GM20000 (cell line): ENCODE measurements at places on chromosomes 13 and 19.

DNA sequence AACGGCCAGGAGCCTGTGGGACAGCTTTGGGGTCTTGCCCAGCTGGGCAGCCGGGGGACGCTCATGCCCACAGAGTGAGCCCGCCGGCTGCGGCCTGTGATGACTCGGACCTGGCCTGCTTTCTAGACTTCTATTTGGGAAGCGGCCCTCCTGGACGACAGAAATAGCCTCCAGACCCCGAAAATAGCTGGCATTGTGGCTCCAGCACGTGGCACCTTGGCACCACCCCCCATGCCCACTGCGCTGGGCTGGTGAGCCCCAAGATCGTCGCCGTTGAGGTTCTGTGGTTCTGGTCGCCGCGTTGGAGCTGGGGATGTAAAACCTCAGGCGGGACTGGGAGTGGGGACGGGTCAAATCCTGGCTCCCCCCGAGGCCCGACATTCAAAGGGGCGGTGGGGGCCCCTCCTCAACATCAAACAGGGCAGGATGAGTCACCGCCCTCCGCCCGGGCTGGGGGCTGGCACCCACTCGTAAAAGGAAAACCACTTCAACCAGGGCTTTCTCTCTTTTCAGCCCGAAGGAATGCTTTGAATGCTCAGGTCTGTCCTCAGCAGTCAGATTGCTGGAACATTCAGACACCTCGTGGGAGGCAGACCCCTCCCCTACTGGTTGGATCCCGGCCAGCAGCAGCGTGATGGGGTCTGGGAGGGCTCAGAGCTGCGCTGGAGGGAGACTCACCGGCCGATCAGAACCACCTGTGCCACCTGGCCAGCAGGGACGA lies 42.1 kb downstream of the GADD45B start:
- DNase-seq = no peak

GRCh38 chr19:56156768-56157167 lies 15.7 kb downstream of the ZNF444 start:
- no peak for DNase-seq

- DNase-seq = no peak
These were observed 257.3 kb upstream of the MAB21L1 start for GRCh38 chr13:35733827-35734226.

DNA sequence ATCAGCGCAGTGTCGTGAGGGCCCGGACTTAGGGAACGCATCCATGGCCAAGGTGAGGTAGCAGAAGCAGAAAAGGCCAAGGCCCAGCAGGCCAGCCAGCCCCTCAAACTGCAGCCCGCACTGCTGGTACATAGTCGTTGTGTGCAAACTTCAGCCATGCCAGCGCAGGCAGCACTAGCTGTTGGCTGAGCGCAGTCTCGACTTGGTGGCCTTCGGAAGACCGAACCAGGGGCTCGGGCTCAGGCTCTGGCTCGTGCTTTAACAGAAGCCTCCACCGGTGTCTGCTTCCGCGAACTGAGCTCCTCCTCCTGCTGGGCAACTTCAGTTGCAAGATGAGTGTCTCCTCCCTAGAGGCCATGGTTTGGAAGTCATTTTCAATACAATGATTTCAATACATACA lies 157.5 kb downstream of the DNAJC15 start:
- no peak for DNase-seq

- DNase-seq = no peak
These were observed 365.6 kb upstream of the SLC10A2 start for GRCh38 chr13:103431856-103432255.

DNA sequence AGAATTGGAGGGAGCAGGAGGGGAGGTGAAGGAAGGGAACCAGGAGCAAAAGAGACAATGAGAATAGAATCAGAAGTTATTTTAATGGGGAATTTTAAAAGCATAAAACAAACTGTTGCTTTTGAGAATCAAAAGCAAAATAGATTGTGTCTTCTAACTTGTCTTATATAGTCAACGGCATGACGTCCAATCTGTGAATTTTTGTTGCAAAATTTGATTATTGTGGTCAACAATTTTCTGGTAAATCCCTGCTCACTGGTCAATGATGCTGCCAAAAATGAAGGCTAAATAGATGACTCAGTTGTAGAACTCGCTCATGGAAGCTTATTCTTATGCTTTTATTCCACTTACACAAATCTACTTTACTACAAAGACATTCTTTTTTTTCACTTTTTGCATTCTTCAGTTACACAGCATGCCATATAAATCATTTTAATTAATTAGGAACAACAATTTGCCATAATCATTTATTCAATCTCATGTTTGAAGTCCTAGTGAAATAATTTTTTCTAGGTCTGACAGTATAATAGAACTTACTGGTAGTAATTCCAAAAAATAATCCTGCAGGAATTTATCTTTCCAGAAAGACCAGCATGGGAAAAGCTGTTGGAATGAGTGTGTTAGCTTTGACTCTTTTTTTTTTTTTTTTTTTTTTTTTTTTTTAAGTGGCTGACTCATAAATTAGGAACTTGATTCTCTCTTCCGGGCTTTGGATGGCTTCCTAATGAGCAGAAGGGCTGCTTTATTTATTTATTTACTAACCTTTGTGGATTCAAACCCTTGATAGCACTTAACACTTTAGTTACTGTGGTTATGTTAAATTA lies 256.9 kb downstream of the SPRY2 start:
- no peak for DNase-seq

GRCh38 chr19:41535029-41535622 lies 40.8 kb upstream of the CEACAM21 start:
- DNase-seq = no peak

GRCh38 chr19:27858981-27859581 lies 1353.9 kb downstream of the UQCRFS1 start:
- DNase-seq = no peak

DNA sequence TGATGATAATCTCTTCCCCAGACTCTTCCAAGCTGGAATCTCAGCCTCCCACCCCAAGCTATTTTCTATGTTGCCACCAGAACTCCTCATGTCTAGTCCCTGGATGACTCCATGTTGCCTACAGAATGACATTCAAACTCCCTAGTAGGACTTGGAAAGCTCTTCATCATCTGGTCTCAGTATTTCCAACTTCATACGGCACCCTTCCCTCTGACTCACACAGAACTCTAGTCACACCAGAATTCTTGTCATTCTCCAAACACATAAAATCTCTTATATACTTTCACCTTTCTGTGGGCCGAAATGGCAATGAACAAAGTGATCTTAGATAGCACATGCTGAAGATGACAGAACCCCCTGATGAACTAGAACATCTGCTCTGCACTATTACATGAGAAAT lies 86.2 kb downstream of the CAB39L start:
- DNase-seq = no peak

DNA sequence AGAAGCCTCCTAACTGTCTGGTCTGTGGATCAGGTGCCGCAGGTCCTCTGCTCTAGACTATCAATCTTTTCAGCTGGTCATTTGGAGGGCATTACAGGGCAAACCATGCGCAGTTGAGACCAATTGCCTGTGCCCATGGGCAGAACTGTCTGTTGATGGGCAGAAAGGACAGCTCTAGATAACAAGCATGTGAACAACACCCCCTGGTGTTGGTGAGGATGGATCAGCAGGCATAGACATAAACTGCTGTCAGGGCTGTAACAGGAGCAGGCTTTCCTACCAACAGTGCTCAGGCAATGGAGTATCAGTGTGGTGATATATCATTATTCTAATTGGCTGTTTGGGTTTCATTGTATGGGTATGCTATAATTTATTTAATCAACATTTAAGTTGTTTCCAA lies 104.7 kb upstream of the KL start:
- DNase-seq = peak; percentile 64

DNA sequence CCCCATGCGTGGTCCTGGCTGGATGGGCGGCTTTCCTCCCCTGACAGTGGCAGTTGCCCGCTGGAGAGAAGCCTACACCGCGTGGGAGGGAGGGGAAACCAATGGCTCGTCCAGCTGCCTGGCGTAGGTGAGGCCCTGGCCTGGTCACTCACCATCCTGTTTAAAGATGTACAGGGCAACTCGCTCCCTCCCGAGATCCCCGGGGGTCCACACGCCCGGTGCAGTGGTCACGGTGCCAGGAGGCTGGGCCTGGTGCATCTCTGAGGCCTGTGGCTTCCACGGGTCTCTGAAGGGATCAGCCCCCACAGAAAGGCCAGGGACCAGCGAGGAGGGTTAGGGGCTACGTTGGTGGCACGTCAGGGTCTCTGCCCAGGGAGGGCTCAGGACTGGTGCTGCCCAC lies 156.5 kb downstream of the KDM4B start:
- no peak for DNase-seq

GRCh38 chr19:10510301-10510802 lies 6.9 kb downstream of the S1PR5 start:
- peak; percentile 85 for DNase-seq

DNA sequence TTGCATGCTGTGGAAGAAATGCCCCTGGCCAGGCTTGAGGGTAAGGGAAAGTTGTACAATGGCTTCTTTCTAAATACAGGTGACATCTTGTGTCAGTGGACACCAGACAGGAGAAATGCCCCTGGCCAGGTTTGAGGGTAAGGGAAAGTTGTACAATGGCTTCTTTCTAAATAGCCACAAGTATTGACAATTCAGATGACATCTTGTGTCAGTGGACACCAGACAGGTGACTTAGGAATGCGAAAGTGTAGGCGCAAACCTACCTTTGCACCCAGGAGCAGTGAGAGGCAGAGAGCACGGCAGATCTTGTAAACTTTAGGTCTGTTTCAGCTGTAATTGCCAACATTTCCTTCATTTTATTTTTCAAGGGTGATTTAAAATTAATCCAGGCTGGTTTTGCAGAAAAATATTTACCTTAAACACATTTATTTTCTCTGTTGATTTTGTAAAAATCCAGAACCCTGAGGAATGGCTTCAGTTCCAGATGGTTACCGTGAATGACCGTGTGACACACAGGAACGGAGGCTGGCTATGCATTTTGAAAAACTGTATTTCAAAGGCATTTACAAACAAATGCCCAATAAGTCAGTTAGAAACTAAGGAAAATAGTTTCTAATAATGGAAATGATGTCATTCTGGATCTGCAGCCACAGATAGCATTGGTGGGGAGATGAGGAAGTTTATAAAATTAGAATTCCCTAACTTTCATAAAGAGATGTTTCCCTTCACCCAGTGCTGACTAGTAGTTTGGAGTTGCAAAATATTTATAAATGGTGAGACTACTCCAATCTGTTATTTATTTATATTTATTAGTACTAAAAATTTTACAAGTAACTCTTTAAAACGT lies 34.9 kb downstream of the TNFSF13B start:
- no peak for DNase-seq

DNA sequence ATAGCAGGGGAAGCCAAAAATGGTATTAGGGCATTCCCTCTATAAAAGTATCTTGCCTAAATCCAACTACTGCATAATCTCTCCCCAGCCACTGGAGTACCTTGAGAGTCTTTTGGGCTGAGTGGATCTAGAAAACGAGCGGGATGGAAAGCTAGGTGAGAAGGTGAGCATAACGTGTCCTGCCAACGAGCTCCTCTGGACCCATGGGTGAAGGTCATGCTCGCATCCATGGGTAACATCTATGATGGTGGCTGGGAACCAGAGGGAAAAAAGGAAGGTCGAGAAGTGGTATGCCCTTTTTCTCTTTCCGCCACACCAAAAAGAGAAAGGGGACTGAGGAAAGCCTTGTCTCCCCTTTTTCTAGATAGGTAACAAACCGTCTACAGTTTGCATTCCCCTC lies 63.0 kb downstream of the ZNF208 start:
- no peak for DNase-seq

DNA sequence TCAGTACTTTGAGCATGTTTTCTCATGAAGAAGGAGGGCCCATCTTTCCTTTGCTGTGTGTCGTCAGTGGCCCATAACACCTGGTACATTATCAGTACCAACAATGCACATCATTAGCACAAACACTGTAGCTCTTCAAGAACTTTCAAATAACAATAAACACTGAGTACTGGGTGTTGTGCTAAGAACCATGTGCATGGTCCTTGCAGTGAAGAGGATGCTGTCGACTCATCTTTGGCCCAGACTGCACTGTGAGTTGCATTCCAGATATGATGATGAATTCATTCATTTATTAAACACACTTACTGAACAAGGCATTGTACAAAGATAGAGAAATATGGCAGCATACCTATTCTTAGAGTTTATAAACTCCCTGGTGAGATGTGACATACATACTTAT lies 55.8 kb downstream of the FLT3 start:
- DNase-seq = no peak

- no peak for DNase-seq
These were observed 958.4 kb upstream of the SLC10A2 start for GRCh38 chr13:104024416-104025170.

GRCh38 chr13:39656325-39656677 lies 839 bp downstream of the COG6 start:
- DNase-seq = peak; percentile 3

GRCh38 chr13:106276876-106277275 lies 258.6 kb downstream of the EFNB2 start:
- no peak for DNase-seq

- DNase-seq = no peak
These were observed 521 bp upstream of the NUP58 start for GRCh38 chr13:25300861-25301346.

DNA sequence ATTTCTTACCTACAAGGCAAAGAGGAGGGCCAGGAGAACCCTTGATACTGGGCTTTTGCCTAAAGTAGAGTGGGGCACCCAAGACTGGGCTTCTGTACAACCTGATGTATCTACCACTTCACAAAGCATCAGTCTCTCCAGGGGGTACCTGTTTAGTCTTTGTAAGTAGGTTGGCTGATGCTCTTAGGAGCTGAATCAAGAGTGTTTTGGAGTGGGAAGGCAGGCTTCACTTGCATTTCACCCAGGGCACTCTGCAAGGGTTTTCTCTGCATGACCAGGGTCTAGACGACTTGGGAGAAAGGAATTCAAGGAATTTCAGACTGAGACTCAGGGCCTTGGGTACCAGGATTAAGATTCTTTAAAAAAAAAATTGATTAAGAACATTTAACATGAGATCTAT lies 361.5 kb downstream of the RFC3 start:
- no peak for DNase-seq

- no peak for DNase-seq
These were observed 2163.1 kb upstream of the PCDH20 start for GRCh38 chr13:63578796-63579195.

- DNase-seq = no peak
These were observed 28.7 kb upstream of the FAM216B start for GRCh38 chr13:42752731-42753130.
